ENCODE measurements at places on chromosomes 11 and 22.

DNA sequence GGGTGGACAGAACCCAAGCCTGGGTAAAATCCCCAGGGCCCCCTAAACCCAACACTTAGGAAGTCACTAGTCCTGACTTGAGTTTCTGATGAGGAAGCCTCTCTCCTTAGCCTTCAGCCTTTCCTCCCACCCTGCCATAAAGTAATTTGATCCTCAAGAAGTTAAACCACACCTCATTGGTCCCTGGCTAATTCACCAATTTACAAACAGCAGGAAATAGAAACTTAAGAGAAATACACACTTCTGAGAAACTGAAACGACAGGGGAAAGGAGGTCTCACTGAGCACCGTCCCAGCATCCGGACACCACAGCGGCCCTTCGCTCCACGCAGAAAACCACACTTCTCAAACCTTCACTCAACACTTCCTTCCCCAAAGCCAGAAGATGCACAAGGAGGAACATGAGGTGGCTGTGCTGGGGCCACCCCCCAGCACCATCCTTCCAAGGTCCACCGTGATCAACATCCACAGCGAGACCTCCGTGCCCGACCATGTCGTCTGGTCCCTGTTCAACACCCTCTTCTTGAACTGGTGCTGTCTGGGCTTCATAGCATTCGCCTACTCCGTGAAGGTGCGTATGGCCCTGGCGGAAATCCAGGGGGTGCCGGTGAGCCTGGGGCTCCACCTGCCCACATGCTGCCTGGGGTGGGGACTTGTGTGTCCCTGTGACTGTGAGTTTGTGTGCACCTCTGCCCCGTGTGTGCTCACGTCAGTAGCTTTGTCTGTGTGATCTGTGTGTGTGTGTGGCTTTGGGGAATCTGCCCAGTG, at the start of gene IFITM1:
Gene IFITM1 (plus strand): TSS at position 254 of the 767 bp plus-strand sequence. CDS start 131 bp downstream, at position 385.
- no peak for DNase-seq

- no peak for DNase-seq
Measured at GRCh38 chr11:117818041-117818873, 6.3 kb downstream of the FXYD2 start.

DNA sequence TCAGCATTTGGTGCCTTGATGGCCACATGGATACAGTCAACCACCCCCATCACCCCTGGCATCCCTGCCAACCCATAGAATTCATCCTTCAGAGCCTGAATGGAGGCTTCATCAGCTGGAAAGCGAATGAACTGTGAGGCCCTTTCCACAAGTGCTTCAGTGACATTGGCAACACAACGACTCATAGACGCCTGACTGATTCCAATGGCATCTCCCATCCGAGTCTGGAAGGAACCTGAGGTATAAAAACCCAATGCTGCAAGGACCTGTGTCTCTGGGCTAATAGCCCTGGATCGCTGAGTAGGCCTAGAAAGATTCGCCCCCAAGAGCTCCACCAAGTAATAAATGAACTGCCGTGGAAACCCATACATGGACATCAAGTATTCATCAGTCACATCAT, 1.3 kb downstream of the HARBI1 start:
- no peak for DNase-seq

DNA sequence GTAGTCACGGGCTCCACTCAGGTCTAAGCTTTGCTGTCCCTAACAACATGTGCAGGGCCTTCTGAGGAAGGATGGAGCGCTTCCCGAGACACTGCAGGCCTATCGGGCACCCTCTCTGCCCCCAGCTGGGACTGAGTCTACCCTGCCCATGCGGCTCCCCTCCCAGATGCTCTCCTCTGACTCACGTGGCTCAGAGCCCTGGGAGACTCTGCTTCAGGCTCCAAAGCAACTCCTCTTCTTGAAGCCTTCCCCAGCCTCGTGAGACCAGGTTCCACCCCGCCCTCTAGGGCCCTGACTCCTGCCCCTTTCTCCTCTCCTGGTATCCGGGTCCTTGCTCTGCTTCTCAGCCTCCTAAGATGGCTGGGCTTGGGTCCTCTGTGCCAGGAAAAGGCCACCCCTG, 28.4 kb upstream of the ARFGAP3 start:
- no peak for DNase-seq

DNA sequence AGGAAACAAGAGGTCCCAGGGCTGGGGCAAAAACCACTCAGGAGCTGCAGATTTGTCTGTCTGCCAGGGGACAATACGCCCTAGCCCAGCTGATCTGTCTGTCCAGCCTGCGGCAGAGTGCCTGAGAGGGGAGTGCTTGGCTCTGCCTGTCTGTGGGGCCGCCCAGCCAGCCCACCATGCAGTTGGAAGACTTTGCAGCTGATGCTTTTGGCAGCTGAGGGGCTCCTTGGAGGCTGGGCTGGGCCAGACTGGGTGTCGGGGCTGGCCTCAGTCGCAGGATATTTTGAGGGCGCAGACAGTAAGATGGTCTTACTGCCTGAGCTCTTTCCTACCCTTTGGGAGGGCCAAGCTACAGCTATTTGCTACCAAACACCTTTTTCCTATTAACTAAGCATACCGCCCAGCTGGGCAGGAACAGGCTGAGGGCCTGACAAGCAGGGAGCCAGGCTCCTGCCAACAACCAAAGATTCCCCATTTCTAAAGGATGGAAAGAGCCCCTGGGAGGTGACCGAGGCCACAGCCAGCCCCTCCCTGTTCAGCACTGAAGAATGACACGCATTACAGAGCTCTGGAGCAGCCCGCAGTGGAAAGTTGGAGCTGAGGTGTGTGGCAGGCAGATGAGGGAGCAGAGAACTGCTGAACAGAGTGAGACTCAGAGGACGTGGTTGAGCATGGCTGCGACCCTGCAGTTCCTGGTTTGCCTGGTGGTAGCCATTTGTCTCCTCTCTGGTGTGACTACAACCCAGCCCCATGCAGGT, at the start of gene FAM180B:
Gene FAM180B (plus strand): TSS at position 581 of the 758 bp plus-strand sequence. CDS start 91 bp downstream, at position 672.
- DNase-seq, result no peak

DNA sequence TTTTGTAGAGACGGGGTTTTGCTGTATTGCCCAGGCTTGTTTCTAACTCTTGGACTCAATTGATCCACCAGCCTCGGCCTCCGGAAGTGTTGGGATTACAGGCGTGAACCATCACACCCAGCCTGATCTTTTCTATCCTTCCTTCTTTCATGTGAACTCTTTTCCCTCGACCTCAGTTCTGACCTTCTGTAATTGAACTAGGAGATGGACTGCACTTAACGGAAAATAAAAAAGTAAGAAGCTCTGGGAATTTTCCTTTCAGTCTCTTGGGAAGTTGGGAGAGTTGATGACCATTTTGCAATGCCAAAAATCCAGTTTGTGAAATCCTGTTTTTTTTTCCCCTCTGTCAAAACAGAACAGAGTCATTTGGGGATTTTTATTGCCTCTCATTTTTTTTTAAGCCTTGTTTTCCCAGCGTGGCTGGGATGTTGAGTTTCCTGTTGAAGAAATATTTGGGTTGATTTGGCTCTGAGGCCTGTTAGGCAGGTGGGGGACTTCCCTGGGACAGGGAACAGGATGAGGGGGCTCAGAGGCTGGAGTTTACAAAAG, 26.9 kb upstream of the CYB5R3 start:
- no peak for DNase-seq

DNA sequence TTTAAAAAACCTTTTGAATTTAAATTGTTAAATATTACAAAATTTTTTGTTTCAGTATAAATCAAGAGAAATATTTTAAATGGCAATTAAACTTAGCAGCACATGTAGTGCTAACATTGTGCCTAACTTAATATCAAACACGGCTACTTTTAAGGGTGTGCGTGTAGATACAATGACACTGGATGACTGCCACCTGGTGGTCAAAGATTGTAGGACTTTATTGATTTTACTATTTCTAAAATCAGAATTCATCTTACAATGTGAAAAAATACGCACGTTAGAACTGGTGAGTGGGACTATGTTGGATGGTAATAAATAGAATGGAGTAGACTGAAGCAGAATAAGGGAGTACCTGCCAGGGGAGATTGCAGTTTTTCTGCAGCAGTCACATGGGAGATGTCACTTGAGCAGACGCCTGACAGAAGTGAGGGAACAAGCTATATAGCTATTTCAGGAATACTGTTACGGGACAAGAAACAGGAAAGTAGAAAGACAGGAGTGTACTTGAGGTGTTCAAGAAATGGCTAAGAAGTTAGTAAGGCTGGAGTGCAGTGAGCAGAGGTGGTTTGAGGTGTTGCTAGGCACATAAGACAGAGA, 52.9 kb downstream of the UVRAG start:
- DNase-seq, result no peak

DNA sequence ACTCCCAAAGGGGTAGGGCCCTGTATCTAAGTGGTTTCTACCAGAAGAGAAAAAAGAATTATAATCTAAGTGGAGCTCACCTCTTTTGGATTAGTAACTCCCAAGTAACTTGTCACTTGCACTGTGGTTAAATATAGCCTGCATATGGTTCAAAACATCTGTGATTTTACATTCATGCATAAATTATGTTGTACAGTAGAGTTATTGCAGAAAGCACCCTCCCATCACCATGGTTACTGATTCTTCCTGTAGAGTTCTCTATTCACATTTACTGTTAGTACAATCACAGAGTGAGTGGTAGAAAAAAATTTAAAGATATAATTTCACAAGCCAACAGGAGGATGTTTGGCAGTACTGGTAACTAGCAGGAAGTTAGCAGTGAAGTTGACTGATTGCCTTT, 80.4 kb downstream of the LRRC4C start:
- no peak for DNase-seq
